Activated naive CD4-positive, alpha-beta T cell (primary cell): ENCODE measurements at places on chromosomes 7 and 10.

DNA sequence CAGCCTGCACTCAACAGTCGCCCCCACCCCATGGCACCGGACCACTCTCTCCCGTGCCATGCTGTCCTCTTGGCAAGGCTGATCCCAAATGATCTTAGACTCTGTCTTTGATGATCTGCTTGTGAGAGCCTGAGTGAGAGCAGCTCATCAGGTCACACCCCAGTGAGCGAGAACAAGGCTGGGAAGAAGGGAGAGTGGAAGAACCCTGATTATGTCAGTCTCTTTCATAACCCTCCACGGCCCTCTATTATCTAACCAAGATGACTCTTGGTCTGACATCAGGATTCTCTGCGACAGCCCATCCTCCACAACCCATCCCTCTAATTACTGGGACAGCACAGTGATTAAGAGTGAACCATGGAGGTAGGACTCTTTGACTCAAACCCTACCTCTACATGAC is 53.1 kb upstream of the C7orf33 start:
- DNase-seq: no peak

- no peak for DNase-seq
Observed at GRCh38 chr7:142352543-142352942, 94.7 kb upstream of the PRSS58 start.

GRCh38 chr10:11063856-11064255 is 46.2 kb downstream of the CELF2 start:
- DNase-seq: no peak

DNA sequence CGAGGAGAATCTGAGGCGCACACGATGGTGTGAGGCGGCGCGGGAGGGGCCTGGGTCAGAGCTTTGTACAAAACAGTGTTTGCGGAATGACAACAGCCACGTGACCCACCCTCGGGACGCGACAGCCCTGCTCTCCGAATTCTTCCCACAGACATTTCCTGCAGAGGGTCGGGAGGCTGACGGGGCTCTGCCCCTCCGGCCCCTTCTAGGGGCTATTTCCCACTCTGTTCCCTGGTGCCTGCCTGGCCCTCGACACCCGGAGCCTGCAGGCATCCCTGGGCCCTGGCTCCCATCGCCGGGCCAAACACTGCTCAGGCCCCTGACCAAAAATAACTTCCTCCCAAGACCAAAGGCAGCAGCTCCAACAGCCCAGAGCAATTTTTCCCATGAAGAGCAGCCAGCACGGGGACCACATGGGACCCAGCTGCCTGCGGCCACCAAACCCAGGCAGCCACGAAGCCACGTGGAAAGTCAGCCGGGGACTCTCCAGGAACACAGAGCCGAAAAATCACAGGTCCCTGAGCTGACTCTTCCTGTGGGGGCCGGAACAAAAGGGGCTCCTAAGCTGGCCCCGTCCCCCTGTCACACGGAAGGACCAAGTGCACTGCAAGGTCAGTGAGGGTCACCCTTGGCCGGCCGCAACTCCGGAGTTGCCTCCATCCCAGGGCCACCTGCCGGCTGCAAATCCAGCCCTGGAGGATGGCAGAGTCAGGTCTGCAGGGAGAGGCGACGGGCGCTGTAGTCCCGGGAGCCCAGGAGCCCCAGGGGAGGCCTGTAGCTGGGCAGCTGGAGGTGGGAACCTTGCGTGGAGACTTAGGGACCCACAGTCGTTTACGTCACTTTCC is 42.0 kb downstream of the PAPOLB start:
- no peak for DNase-seq

DNA sequence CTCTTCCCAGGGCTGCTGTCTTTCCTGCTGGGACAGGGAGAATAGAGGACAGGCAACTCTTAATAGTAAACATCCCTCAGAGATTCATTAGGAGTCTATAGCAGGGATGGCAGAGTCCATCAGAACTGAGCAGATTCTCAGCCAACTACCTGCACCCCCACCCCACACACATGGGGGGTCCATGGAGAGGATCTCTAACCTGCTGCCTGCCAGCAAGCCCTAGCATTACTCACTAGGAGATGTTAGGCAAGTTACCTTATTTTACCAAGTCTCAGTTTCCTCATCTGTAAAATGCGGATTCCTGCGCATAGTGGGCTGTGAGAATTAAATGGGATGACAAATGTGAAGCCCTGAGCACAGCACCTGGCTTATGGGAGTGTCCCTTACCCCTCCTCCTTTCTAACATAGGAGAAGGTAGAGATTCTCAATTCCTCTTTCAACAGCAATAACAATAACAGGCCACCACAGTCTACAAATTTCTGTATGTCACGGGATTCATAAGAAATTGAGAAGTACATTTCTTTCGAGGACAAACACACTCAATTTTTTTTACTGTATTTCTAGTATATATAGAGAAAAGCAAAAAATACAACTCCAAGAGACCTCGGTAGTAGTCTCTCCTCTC is 23.8 kb upstream of the WDR11 start:
- no peak for DNase-seq

GRCh38 chr10:34696423-34696822 is 118.7 kb downstream of the PARD3 start:
- no peak for DNase-seq
